ENCODE measurements at places on chromosomes 12 and 14.

- no peak for DNase-seq
These were observed 284.5 kb upstream of the E2F7 start for GRCh38 chr12:77349689-77350370.

DNA sequence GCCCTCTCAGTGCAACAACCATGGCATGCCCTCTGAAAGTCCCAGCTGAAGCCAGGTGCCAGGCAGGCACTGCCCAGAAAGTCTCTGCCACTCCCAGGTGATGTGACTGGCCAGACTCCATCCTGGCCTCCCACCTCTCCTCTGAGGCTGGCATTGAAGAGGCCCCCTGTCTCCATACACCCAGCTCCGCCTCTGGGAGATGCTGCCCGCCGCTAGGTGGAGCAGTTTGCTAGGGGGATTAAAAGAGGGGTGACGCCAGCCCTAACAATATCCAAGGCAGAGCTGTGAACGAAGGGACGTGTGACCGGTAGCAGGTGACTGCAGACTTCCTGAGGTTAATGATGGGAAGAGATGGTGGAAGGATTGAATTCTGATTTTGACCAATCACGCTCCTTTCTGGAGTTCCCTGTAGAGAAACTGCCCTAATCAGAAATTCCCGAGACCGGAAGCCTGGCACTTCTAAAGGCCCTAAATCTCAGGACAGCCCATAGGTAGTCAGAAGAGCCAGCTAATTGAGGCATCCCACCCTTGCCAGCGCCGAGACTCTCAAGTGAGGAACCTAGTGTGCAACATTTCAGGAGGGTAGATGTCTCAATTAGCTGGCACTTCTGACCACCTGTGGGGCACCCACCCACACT, 8.3 kb upstream of the PLEK2 start:
- DNase-seq = peak; percentile 6

DNA sequence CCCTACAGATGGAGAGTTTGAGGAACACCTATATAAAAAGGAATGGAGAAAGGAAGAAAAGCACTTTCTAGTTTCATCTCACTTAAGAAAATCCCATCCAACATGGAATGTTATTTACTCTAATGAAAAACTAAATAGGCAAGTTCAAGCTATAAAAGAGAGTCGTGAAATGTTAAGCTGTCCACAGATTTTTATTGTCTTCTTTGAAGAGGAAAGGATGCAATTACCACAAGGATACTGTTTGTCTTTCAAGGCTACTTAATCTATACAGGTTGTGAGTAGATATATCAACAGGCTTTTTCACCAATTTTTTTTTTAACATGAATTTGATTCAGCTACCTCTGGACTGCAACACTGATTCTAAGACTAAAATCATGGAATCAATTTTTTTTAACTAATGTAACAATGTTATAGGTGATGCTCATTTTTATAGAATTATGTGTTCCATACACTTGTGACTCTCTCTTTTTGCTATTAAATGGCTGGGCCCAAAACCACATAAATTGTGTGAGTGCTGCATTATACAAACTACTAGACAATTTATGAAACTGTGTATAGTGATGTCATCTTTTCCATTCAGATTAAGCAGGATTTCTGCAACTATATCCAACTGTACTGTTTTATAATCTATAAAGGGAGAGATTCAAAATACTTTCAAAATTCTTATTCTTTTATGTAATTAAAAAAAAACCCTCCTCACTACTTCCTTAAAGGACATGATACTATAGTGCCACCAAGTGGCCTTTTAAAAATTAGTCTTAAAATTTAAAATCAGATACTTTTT, 26.8 kb upstream of the BMAL2 start:
- DNase-seq = no peak

GRCh38 chr12:10130042-10130441, at the start of gene CLEC7A:
Gene CLEC7A (minus strand): TSS chr12:10130199. CDS start chr12:10130082, 117 bp downstream.
- DNase-seq = no peak

DNA sequence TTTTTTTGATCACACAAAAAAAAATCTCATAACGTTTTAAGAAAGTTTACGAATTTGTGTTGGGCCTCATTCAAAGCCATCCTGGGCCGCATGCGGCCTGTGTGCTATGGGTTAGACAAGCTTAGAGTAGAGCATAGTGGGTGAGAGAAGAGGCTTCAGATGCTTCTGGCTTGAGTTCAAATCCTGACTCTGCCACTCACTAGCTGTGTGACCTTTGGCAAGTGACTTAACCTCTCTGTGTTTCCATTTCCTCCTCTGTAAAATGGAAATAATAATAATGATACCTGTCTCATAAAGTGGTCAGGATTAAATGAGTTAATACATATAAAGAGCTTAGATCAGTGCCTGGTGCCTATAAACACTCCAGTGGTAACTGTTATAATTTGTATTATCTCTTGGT, 6.2 kb downstream of the P2RX4 start:
- DNase-seq = no peak

- no peak for DNase-seq
These were observed 117.7 kb downstream of the OTOGL start for GRCh38 chr12:80217011-80217535.

GRCh38 chr12:19927661-19928060, 440.7 kb upstream of the PDE3A start:
- DNase-seq = no peak

- no peak for DNase-seq
These were observed 46.8 kb downstream of the TRMT5 start for GRCh38 chr14:60933920-60934655.

DNA sequence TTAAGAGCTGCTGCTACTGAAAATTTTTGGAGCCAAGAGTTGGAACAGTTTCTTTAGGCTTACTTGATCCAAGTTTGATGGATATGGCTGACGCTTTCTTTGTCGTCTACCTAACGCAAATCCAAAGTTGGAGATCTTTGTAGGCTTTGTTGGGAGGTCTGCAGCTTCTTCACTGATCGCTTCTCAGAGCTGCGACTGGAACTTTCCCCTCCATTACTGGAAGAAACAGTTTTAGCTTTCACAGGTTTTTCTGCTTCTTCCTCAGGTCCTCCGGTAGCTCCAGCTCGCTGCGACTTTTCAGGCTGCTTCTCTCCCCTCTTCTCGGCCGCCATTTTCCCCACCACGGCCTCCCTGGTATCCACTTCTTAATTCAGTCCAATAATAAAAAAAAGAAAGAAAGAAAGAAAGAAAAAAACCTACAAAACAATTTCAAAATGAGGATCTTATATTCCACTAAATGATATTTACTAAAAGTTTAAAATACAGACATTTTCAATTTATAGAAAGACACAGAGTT, 178.1 kb upstream of the HMGA2 start:
- no peak for DNase-seq

DNA sequence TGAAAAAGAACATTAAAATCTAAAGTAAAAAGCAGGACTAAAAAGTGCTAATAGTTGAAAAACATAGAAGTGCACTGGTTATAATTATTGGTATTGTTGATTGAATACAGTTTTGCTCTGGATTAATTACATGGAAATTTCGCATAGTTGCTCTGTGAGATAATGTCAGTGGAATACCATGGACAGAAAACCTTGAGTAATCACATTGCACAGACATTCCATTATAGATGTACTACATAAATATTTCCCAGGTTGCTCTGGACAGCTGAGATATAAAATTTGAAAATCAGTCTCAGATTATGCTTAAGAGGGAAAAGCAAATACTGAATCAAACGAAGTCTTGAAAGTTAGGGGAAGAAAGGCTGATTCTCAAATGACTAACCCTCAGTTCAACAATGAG, 439.3 kb upstream of the FLRT2 start:
- DNase-seq = no peak

GRCh38 chr12:119334430-119335170, at the start of gene CCDC60:
Gene CCDC60 (plus strand): TSS chr12:119334729. CDS start chr12:119335177, 448 bp downstream.
- DNase-seq = no peak

DNA sequence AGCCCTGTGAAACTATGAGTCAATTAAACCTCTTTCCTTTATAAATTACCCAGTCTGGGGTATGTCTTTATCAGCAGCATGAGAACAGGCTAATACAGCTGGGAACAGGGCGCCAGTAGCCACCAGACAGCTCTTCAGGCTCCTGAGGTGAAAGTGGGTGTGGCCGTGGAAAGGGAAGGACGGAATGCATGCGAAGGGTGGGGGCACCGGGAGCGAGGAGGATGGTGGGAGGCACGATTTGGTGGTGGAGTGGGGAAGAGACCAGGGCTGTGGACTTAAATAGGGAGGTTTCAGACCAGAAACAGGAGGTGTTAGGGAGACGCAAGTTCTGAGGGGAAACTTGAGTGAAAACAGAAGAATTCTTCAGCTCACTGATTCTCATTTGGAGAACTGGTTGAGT, 44.1 kb upstream of the CHST11 start:
- no peak for DNase-seq

DNA sequence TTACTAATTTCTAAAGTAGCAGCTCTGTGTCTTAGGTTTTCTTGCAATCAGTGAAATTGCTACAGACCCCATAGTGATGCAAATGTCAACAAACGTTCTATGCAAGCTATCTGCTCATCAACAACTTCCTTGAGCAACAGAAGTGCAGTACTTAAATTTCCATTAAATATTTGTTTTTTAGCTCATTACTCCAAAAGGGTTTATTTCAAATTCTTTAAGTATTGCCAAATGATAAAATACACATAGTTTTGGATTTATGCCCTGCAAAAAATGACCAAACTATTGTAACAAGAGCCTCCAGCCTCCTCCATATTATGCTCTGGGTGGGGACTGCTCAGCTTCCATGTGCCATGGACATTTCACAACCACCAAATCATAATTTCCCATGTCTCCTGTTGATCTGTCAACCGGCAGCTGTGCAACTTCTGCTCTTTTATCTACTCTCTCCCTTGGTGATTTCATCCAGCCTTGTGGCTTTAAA, 4.4 kb downstream of the BDKRB1 start:
- DNase-seq = no peak

GRCh38 chr12:19189522-19189921, 60.0 kb downstream of the PLEKHA5 start:
- DNase-seq = no peak

- DNase-seq = no peak
These were observed 215.0 kb upstream of the MYL2 start for GRCh38 chr12:111135293-111135832.

DNA sequence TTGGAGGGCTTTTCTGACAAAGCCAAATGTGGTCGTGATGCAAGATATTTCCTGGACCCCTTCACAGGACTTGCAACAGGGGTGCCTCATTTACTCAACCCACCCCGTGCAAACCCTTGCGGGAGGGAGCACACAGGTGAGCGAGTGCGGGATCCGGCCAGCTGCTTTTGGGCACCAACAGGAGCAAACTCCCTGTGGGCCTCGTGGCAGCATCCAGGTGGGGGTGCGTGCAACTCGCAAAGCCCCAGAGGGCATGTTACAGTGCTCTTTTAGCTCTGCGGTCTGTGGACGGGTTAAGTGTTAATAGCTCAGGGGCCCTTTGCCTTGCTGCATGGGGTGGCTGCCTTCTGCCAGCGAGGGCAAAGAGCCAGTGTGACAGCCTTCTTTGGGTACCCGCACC, 707.6 kb upstream of the MDGA2 start:
- no peak for DNase-seq

GRCh38 chr12:115464111-115464581, 780.2 kb upstream of the TBX3 start:
- no peak for DNase-seq

GRCh38 chr12:3698218-3698974, 54.5 kb downstream of the CRACR2A start:
- no peak for DNase-seq

- DNase-seq = no peak
These were observed 52.0 kb downstream of the ACTN1 start for GRCh38 chr14:68927089-68927488.

DNA sequence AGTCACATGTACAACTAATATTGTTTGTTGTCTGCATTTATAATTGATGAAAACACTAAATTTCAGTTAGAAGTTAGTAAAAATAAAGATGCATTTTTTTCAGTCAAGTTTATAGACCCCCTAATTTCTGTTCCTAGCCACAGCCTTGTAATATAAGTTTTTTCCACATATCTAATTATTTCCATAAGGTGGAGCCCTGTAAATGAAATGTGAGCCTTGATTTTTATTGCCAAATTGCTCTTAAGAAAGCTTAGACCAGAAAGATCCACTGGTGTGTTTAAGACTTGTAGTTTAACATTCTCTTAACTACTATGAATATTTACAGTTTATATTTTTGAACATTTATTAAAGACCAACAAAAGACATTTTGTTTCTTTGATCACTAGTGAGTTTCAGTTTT, 322.1 kb upstream of the RGS6 start:
- no peak for DNase-seq

GRCh38 chr12:76031081-76031413, 529 bp downstream of the PHLDA1 start:
- DNase-seq = no peak

GRCh38 chr12:1053690-1054089, 62.7 kb downstream of the ERC1 start:
- no peak for DNase-seq

DNA sequence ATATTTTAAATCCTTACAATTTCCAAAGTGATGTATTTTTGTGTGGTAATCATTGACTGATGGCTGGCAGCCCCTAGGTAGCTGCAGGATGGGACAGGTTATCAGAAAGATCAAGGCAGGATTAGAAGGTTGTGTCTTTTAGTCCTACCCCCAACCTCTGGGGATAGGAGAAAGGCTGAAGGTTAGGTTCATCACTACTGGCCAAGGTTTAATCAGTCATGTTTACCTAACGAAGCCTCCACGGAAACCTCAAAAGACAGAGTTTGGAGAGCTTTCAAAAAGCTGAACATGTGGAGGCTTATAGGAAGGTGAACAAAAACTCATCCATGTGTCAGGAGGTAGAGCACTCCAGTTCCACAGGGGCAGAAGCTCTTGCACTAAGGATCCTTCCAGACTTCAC, 77.5 kb upstream of the CD163 start:
- no peak for DNase-seq

GRCh38 chr12:2284321-2284813, 231.6 kb downstream of the CACNA1C start:
- DNase-seq = no peak

DNA sequence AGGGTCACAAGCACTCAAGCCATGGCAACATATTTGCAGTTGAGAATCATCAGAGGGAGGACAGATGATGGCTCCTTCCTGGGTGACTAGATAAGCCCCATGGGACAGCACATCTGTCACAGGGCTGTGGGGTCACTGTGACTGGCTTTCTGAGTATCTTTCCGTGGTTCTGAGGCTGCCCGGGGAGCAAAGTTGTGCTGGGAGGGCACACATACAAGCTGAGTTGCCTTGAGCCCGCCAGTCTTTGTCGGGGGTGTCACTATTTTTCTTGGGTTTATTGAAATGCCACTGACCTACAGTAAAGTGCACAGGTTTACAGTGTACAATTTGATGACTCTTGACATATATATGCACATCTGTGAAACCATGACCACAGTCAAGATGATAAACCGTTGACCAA, 17.2 kb upstream of the KIF26A start:
- no peak for DNase-seq

DNA sequence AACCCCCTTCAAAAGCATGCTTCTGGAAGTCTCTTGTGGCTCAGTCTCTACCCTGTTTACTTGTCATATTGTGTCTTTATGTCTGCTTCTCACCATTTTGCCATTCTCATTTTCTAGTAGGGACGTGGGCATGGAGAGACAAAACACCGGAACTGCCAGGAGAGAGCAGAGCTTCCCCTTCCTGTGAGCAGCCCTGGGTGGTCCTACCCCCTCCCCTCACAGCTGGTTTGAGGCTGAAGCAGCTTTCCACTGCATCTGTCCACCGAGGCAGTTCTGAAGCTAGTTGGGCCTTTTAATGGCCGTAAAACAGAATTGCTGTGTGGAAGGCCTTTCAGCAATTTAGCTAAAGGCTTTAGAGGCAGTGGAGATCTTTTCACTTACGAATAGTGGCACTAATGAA, 77.0 kb downstream of the PELI2 start:
- no peak for DNase-seq

GRCh38 chr14:65972891-65973290, 513.3 kb upstream of the CCDC196 start:
- no peak for DNase-seq
